Forelimb muscle (tissue), 1 donor: ENCODE measurements at places on chromosomes 1 and 21.

DNA sequence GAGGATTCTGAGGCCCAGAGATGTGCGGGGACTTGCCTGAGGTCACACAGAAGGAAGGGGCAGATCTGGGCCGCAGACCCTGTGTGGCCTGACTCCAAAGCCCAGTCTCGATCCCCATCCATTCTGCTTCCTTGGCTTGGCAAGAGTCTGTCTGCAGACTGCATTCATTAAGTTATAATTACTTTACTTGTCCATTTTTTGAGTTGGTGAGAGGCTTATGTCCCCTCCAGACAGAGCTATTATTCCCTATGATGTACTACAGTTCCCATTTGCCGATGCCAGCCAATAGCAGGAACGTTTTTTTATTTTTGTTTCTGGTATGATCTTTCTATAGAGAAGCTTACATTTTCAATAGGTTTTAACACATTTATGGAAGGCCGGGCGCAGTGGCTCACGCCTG lies 101.5 kb downstream of the ARHGEF10L start:
- no peak for DNase-seq

DNA sequence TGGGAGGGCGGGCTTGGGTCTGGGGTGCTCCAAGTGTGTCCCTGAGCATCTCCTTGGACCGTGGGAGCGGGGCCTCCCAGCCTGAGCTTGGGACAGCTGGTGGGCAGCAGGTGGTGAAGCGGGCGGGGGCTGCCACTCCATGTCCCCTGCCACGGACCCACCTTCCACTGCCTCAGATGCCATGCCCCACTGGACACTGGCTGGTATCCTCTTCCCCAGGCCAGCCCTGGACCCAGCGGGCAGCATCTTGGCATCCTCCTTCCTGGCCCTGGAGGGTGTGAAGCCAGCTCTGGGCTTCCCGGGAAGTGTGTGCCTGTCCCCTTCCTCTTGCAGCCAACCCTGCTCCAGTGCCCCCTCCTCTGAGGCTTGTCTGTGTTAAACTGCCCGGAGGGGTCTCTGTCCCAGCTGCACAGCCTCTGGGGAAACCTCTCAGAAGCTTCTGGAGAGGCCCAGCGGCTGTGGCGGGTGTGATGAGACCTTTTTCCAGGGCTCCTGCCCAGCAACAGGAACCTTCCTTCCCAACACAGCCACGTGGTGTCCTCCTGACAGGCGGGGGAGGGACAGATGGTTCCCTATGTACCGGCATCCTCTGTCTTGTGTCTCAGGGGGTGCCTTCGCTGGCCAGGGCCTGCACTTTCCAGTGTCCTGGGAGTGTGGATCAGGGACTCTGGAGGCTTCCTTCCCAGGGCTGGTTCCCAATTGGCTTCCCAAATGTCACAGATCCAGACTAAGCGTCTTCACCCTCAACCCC lies 81.6 kb upstream of the DISP3 start:
- no peak for DNase-seq

DNA sequence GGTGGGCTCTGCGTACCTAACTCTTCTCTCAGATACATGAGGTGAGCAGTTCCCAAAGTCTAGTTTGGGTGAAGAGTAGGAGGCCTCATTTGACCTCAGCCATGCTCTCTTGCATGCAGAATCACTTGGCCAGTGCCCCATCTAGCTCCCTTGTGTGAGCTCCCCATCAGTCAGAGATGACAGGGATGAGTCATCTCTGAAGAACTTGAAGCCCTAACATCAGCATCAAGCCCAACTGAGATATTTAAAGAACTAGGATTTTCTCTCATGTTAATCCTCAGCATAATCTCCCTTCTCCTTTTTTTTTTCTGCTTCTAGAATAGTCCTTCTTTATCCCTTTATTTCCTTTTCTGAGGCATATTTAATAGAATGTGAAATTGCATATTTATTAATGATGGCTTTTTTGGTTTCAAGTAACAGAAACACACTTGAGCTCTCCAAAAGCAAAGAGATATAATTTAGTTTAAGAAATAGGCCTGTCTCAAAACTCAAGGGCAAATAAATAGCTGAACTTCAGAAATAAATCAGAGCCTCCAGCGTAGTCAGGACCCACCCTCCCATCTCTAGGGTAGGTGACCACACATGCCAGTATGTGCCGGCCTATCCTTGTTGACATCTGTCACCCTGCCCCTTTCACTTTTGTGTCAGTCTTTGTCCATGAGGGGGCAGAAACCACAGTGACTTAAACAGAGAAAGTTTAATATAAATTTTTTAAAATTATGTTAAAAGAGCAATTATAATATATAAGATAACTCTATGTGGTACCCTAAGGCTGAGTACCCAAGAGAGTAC lies 112.3 kb downstream of the TSEN15 start:
- no peak for DNase-seq

DNA sequence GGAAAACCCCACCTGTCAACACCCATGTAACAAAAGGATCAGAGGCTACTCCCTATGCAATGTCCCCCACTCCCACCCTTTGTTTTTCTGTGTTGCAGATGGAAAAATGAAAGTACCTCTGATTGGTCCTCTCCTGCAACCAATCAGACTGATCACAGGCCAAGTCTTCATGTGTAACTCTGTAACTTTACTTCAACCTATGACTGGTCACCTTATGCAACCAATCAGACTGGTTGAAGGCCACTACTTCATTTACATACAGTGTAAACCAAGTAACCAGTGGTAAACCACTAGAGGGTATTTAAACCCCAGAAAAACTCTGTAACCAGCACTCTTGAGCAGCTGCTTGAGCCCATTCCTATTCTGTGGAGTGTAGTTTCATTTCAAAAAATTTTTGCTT lies 266.3 kb upstream of the OLFM3 start:
- no peak for DNase-seq

- no peak for DNase-seq
Measured at GRCh38 chr1:66944330-66945274, 19.8 kb downstream of the MIER1 start.

GRCh38 chr1:63705078-63705477 lies 68.7 kb upstream of the ROR1 start:
- DNase-seq = no peak

DNA sequence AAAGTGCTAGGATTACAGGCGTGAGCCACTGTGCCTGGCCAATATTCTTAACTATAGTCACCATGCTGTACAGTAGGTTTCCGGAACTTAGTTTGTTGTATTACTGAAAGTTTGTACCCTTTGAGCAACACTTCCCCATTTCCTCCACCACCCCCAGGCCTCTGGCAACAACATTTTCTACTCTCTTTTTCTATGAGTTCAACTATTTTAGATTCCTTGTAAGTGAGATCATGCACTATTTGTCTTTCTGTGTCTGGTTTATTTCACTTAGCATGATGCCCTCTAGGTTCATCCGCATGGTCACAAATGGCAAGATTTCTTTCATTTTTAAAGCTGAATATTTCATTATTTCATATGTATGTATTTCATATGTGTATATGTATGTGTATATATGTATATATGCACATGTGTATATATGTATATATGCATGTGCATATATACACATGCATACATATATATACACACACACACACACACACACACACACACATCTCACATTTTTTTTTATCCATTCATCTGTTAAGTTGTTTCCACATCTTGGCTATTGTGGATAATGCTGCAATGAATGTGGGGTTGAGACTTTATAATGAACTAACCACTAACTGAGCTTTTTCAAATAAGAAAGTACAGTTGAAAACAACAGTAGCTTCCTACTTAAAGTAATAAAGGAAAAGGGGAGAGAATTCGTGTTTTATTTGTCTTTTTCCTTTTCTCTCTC lies 256.8 kb upstream of the C1orf105 start:
- no peak for DNase-seq

GRCh38 chr1:87149241-87150041 lies 179.2 kb upstream of the LMO4 start:
- no peak for DNase-seq

- no peak for DNase-seq
Measured at GRCh38 chr1:201914456-201915235, 25.9 kb downstream of the SHISA4 start.

DNA sequence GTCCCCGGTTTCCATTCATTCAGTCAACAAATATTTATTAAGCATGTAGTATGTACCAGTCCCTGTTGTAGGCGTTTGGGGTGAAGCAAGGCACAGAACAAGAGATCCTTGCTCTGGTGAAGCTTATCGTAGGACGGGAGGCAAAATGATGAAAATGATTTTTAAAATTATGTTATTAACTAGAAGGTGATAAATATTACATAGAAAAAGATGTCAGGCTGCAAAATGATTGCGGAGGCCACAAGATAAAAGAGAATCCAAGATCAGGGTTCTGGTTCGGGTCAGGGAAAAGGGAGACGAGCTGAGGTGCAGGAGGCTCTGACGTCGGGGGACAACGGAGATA lies 602 bp upstream of the CGN start:
- no peak for DNase-seq

- DNase-seq = no peak
Measured at GRCh38 chr1:221806984-221807383, 65.1 kb upstream of the DUSP10 start.
